H9 (cell line): ENCODE measurements at places on chromosomes 2 and 18. TPM values are rescaled to one million over a fixed set of nuclear protein-coding genes. Genes with fewer than 3 reads are reported as not detected.

DNA sequence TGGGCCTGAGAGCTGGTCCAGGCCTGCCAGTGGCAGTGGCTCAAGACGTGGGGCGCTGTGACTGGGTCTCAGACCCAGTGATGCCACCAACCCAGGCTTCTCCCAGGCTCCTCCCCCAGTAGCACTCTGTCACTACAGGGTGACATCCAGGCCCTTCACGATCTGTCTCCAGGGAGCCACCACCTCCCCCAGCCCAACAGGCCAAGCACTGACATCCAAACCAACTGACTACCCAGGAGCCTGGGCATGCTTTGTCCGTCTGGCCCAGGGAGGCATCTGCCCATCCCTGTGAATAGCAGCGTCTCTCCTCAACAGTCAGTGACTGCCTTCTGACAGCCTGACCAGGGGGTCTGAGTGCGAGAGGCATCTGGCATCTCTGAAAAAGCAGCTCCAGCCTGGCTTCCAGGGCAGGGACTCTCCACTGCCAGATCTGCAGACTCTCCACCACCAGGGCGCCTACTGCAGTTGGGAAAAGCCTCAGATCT lies 13.0 kb downstream of the TEX44 start:
- H3K27me3 ChIP-seq = no peaks in the 10 kb centered on the region
- peak overlapping the region; percentile 68 for H3K4me3 ChIP-seq
- DNase-seq = no peak
- H3K27ac ChIP-seq = no peak overlapping the region

GRCh38 chr2:10042301-10043161 lies 819 bp upstream of the KLF11 start:
- no peaks in the 10 kb centered on the region; the same call in 1 of the 2 replicates for H3K27me3 ChIP-seq
- peak; percentile 87 for DNase-seq
- H3K4me3 ChIP-seq = peak overlapping the region; percentile 71
- H3K4me1 ChIP-seq = no peaks in the 10 kb centered on the region

GRCh38 chr2:150027164-150027563 lies 439.6 kb upstream of the MMADHC start:
- no peak overlapping the region for H3K4me3 ChIP-seq
- H3K27me3 ChIP-seq = no peaks in the 10 kb centered on the region
- no peak overlapping the region for H3K27ac ChIP-seq
- H3K36me3 ChIP-seq = no peaks in the 10 kb centered on the region; the same call in 2 of the 3 replicates
- H3K4me1 ChIP-seq = no peaks in the 10 kb centered on the region

DNA sequence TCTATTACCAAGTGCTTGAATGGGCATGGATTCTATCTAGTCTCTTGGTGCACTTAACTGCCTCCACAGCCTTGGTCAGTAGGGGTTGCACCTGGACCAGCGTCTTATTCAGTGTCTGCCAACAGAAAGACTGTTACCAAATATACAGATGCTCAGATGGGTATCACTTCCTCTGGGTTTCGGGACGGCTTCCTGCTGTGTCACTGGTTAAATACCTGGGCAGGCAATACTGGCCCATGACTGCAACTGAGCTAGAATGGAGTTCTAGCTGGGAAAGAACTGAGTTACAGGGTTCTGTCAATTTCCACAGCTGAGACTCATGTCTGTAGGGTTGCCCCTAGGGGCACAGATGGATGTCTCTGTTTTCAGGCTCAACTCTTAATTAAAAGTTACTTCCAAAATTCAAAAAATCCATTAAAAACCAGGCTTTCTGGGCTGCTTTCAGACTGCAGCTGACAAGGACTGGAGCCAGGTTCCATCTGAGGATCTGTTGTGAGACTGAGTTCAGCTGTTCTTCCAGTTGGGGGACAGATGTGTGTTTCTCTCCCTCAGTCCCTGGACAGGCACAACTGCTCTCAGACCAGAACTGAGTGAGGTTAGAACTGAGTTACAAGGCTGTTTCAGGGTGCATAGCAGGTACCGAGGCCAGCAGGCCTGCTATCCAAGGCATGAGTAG lies 789.6 kb upstream of the SLC8A1 start:
- H3K4me3 ChIP-seq = no peak overlapping the region
- H3K27ac ChIP-seq = no peak overlapping the region
- H3K36me3 ChIP-seq = no peaks in the 10 kb centered on the region
- no peaks in the 10 kb centered on the region for H3K27me3 ChIP-seq
- no peaks in the 10 kb centered on the region for H3K4me1 ChIP-seq

DNA sequence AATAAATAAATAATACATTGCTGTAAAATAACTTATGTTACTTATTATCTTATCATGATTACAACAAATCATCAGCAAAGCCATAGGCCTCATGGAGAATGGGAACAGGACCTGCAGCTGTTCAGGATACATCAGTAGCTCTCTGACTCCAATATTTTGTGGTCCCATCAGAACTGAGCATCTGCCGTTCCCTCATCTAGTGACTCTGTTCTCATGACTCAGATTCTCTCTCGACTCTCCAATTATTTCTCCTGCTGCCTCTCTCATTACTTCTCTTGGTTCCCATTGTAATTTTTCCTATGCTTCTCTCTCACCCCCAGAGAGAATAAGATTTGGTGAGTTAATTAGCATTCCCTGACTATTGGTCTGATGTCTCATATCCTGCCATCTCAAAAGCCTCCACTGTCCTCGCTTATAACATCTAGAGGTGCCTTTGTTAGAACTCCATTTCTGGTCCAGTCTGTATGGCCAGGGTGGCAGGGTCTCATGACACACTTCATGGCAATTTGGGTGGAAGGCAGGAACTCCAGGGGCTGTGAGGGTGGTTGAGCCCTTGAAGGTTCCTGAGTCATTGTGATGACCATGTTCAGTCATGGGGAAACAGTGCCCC lies 78.0 kb upstream of the TANC1 start:
- no peaks in the 10 kb centered on the region for H3K36me3 ChIP-seq
- DNase-seq = no peak
- H3K4me1 ChIP-seq = no peaks in the 10 kb centered on the region
- no peak overlapping the region for H3K27ac ChIP-seq

DNA sequence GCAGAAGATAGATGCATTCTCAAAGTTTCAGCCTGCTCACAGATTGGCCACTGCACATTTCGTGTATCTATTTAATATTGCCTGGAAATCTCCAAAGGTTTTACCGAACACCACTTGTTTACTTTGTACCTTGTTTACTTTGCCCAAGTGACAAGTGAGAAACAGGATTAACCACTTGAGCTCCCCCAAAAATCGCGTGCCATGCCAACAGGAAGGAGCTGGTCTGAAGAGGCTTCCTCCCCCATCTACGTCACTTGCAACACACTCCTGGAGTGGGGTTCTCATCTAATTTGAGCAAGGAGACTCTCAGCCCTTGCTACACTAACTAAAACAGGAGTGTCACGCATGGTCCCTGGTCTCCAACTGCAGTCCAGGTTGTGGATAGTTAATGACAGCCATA lies 212.5 kb upstream of the TMEM200C start:
- no peaks in the 10 kb centered on the region for H3K36me3 ChIP-seq
- H3K27ac ChIP-seq = no peak overlapping the region
- H3K27me3 ChIP-seq = no peaks in the 10 kb centered on the region
- no peaks in the 10 kb centered on the region for H3K4me1 ChIP-seq
- no peak for DNase-seq

GRCh38 chr18:62324917-62325805 lies at the start of gene TNFRSF11A:
TNFRSF11A (plus strand) TSS chr18:62325310; CDS start chr18:62325353, 43 bp downstream.
- peak; percentile 77 for DNase-seq
- H3K4me3 ChIP-seq = peak within 1 kb of the TSS; percentile 69
- H3K27ac ChIP-seq = no peak within 1 kb of the TSS
- no peaks in the 10 kb centered on the region for H3K36me3 ChIP-seq
- H3K27me3 ChIP-seq = peaks cover 10% of the 10 kb centered on the region; the same call in 1 of the 2 replicates

DNA sequence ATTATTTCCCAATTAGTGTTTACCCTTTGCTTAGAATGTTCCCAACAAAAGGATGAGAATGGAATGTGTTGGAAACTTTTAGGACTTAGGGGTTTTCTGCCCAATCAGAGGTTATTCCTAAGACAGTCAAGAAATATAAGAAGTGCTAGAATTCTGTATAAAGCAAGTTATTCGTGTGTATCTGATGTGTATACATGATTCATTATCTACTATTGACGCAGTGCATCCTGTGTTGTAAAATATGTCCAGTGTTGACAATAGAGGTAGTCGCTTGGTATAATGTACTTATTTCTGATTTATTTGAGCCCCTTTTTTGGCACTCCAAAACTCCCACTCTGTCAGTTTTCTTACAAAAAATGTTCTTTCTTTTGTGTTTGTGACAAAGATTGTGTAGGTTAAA lies 881 bp downstream of the PIKFYVE start:
- H3K4me1 ChIP-seq = no peaks in the 10 kb centered on the region
- H3K36me3 ChIP-seq = peaks cover 8% of the 10 kb centered on the region
- no peaks in the 10 kb centered on the region for H3K27me3 ChIP-seq
- H3K4me3 ChIP-seq = peak overlapping the region; percentile 98

STARD6 gene
- total RNA-seq = not detected in 2 replicates

FAM161A gene
- 13.3 and 15.8 TPM in 2 replicates for total RNA-seq

CHRND gene
- total RNA-seq = not detected in 2 replicates

SLC9A4 gene
- total RNA-seq = not detected in 2 replicates
